ENCODE measurements at places on chromosomes 6 and 20.

GRCh38 chr6:143867236-143867635 lies 3.0 kb downstream of the ZC2HC1B start:
- DNase-seq: no peak

DNA sequence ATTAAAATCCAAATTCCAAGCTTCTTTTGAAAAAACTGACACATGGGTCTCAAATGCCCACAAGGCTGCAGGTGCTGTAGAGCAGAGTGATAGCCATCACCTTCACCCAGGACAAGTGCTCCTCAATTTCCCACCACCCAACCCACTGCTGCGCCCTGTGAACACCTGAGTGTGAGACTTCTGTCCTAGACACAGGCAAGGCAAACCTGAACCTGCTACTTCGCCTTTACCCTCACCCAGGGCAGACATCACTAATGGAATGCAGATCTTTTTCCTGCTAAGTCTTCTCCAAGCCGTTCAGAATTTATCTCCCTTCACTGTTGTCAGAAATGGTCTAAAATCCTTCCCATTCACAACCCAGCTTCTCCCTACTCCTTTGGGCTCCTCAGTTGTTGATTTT lies 65.9 kb downstream of the PREX1 start:
- DNase-seq: no peak

- no peak for DNase-seq
Measured at GRCh38 chr6:116314878-116315277, 35.1 kb upstream of the TSPYL1 start.

- no peak for DNase-seq
Measured at GRCh38 chr6:54697424-54697823, 149.1 kb upstream of the FAM83B start.

DNA sequence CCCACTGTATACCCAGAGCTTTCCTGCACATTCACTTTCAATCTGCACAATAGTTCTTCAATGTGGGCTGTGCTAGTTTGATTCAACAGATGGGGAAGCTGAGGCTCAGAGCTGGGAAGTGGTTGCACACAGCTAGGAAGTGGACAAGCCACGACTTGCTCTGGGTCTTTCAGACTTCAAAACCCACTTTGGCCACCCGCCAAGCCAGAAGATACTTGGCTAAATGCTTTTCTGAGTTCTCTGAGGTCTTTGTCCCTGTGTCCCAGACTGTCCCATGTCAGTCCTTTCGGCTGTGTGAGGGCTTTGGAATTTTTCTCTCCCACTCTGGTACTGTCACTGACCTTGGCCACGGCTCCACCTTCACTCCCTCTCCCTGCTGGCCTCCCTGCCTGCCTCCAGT lies 10.6 kb downstream of the PDYN start:
- DNase-seq: no peak

DNA sequence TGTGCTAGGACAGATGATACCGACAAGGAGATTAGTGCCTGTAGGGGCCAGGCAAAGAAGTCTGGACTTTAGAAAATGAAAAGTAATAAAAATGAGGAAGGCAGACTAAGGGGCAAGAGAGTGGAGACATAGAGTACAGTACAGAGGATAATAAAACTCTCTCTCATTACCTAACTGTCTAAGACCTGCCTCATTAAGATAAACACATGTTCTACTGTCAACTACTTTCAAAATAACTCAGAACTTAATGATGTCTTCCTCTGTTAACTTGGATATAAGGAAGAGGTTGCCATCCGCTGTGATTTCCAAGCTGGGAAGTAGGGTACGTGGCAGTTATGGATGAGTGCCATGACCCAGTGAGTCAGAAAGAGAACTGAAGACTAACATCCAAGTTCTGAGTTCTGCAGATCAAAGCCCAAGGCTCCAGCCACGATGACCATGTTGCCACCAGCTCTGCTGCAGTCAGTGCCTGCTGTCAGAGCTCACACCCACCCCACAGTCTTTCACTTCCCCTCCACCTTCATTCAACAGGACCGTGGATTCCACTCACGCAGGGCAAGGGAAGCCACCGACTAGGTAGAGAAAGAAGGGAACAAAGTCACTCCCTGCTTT lies 81.8 kb downstream of the KIF16B start:
- no peak for DNase-seq

- DNase-seq: no peak
Measured at GRCh38 chr20:46190478-46191167, 72.5 kb downstream of the CD40 start.

DNA sequence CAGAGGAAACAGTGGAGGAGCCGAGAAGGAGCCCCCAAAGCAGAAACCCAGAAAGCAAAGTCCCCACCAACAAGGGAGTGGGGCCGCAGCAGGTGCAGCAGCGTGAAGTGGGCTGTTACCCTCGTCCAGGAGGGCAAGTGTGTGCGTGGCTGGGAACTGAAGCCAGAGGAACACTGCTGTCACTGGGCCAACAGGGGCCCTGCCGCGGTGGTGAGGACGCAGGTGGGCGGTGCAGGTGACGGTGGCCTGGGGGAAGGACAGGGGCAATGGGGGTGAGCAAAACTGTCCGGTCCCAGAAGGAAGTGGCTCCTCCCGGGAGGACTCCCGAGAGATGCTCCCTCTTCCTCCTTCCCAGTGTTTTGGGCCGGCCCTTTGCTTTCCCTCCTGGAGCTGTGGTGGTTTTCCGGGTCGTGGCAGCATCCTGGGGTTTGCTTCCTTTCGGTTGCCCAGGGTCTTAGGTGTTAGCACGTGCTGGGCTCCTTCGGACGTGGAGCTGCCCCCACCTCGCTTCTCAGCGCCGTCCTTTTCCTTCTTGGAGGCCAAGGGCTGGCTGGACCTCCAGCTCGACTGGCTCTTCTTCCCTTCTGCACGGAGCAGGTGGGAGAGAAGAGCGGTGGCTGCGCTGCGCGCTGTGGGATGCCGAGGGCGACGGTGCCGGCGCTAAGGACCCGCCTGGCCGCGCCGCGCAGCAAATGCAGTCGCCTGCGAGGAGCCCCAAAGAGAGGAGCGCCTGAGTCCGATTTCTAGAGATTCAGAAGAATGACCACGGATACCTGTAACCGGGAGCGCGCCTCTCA lies 62.7 kb upstream of the SLC2A12 start:
- no peak for DNase-seq

- no peak for DNase-seq
Measured at GRCh38 chr6:121849477-121849876, 414.0 kb downstream of the GJA1 start.

GRCh38 chr6:108746366-108746765 lies 101.9 kb upstream of the ARMC2 start:
- no peak for DNase-seq

- no peak for DNase-seq
Measured at GRCh38 chr6:108946695-108947094, 98.5 kb downstream of the ARMC2 start.

- DNase-seq: no peak
Measured at GRCh38 chr6:141953072-141953471, 179.7 kb upstream of the GJE1 start.

DNA sequence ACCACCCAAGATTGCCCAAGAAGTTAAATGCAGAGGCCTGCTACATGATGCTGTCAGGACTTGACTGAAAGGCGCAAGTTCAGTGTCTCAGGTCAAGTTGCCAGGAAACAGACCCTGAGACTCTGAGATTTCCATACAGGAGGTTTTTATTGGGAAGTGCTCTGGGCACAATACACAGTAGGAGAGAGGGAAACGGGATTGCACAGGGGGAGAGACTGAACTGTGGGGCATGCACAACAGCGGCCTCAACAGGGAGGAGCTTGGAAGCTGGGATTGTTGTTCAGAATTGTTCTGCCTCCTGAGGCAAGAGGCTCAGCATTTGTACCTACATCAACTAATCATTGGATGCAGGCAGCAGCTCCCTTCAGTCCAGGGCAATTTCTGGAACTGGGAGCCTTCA lies 6.7 kb downstream of the STX11 start:
- DNase-seq: no peak

DNA sequence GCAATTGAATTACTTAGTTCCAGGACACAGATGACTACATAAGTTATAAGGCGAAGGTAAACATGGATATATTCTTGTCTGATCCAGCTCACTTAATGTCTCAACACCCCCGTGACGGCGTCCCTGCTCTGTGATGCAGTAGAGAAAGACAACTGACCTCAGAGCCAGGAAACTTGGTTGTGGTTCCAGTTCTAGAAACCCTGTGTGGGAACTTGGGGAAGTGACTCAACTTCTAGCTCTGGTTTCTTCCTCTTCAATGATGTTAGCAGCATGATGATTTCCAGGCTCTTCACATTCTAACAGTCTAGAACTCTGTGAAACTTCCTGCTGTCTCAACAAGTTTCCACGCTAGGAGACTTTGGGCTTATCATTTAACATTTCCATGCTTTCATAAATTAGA lies 18.4 kb downstream of the LAMA4 start:
- no peak for DNase-seq

- no peak for DNase-seq
Measured at GRCh38 chr20:18588574-18588933, 700 bp downstream of the DTD1 start.

DNA sequence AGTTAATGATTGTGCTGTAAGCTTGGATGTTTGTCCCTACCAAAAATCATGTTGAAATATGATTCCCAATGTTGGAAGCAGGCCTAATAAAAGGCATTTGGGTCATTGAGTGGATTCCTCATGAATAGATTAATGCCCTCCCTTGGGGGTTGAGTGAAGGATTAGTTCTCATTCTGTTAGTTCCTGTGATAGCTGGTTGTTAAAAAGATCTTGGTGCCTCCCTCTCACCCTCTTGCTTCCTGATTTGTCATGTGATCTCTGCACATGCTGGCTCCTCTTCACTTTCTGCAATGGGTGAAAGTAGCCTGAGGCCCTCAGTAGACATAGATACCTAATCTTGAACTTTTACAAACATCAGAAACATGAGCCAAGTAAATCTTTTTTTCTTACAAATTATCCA lies 115.6 kb upstream of the HCRTR2 start:
- DNase-seq: no peak

DNA sequence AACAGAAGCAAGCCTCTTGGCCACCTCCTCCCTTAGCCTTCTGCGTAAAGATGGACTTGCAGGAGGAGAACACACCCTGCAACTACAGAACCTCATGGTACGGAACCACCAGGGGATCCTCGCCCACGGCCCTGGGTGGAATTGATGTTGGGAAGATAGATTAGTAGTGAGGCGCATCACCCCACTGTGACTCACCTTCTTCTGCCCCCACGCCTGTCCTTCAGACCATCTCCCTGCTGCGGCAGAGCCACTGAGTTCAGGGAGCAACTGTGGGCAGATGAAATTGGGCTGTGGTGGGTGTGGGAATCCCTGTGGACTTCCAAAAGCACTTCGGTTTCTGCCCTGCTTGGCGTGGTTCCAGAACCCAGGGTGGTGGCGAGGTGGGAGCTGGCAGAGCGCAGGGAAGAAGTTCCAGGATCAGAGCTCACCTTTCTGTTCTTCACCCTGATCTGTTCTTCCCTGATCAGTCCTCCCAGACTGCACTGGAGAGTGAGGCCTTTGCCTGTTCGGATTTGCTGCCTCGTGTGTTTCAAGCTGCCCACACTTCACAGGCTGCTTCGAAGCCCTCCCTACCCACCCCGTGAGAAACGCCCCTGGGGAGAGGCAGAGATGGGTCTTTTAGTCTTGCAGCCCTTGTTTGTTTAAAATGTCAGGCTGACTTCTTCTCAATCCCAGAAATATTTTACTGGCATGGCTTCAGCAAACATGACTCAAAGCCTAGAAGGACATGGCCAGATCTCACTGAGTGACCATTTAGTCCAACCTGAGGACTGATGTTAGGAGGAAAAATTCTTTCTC lies 92.8 kb upstream of the MLN start:
- no peak for DNase-seq

- DNase-seq: no peak
Measured at GRCh38 chr20:23086056-23086566, at the start of gene CD93. CD93 (minus strand) TSS chr20:23086324; CDS start chr20:23086192, 132 bp downstream.

DNA sequence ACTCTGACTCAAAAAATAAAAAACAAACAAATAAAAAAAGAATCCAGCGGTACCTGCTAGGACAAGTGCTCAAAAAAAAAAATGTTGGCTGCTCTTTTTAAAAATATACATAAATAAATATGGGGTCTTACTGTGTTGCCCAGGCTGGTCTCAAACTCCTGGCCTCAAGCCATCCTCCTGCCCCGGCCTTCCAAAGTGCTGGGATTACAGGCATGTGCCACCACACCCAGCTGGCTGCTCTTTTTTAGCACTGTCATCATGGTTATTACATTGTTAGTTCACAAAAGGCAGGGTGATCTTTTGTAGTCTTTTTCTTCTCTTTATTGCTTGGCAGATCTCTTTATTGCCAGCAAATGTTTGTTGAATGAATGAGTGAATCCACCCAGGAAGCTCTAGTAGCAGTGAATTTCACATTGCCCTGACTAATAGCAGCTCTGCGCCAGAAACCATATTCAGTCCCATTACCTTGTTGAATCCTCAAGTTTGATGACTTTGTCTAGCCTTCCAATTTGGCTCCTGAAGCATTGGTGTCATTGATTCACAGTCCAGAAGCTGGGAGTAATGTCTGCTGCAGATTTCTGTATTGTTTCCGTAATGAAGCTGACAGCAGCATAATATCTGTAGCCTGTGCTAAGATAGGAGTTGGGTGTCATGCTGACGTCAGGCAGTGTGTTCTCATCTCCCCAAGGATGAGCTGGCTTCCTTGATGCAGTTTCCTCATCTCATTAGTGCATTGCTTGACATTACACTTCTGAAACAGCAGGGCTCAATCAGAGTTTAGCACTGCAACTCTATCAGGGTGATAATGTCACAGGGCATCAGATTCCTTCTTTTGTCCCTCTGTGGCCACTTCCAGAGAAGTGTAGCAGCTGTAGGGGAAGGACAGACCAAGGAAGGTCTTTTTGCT lies 84.9 kb upstream of the TGM3 start:
- DNase-seq: no peak

DNA sequence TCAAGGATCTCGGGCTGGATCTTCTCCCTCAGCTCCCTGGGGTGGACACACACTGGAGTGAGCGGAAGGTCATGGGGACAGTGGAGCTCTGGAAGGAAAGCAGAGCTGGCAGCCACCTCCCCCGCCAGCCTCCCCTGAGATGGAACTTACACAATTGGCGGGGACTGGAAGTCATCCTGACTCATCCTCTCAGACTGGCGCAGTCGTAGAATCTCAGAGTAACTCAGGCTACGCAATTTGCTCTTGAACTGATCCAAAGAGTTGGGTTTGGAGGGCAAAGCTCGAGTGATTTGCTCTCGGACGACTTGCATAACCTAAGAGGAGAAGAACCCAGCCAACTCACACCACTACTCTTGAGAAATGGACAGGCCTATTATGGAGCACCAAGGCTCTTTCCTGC lies 34.8 kb downstream of the ELMO2 start:
- no peak for DNase-seq

- DNase-seq: no peak
Measured at GRCh38 chr6:107704347-107705013, 119.6 kb downstream of the SCML4 start.
